Vein endothelial cell (primary cell): ENCODE measurements at places on chromosomes 6 and 20. TPM values are rescaled to one million over a fixed set of nuclear protein-coding genes. Genes with fewer than 3 reads are reported as not detected.

Gene CPXM1
- 0.19 and 0.33 TPM in 2 replicates for total RNA-seq

Gene SLC26A8
- 0.38 TPM in 1 of 2 replicates, not detected in the other for total RNA-seq

Gene CALHM4
- total RNA-seq = 0.33 and 0.38 TPM in 2 replicates

Gene MLIP
- 10.1 and 18.7 TPM in 2 replicates for total RNA-seq

Gene FAXC
- total RNA-seq = 0.19 and 0.65 TPM in 2 replicates

Gene TMEM170B
- 2.3 and 4.5 TPM in 2 replicates for total RNA-seq

Gene TSPO2
- total RNA-seq = not detected in 2 replicates

Gene TGM6
- not detected in 2 replicates for total RNA-seq

Gene ZC3H12D
- total RNA-seq = under 0.01 TPM in 1 of 2 replicates, not detected in the other

Gene ATXN1
- 22.2 and 31.4 TPM in 2 replicates for total RNA-seq

Gene SLC2A10
- 7.5 and 8.8 TPM in 2 replicates for total RNA-seq

Gene HSP90AB1
- 1,245 and 1,641 TPM in 2 replicates for total RNA-seq

Gene RIMS1
- 3.2 and 12.7 TPM in 2 replicates for total RNA-seq

Gene KIF25
- total RNA-seq = not detected in 2 replicates

Gene LY86
- not detected in 2 replicates for total RNA-seq

Gene ROMO1
- 150 and 171 TPM in 2 replicates for total RNA-seq

Gene EFCAB8
- under 0.01 TPM in 2 replicates for total RNA-seq

Gene MOG
- total RNA-seq = not detected in 2 replicates

Gene PRRT1
- not detected in 2 replicates for total RNA-seq

Gene PROCR
- 243 and 351 TPM in 2 replicates for total RNA-seq

Gene SPDEF
- not detected in 2 replicates for total RNA-seq

Gene FAM50B
- total RNA-seq = 3.5 and 5.6 TPM in 2 replicates

Gene WFDC2
- total RNA-seq = not detected in 2 replicates

Gene HLA-DRB5
- total RNA-seq = 0.33 TPM in 1 of 2 replicates, not detected in the other

Gene MCM8
- 5.9 and 9.2 TPM in 2 replicates for total RNA-seq

Gene MYH7B
- not detected in 2 replicates for total RNA-seq

Gene FHL5
- total RNA-seq = not detected in 2 replicates

Gene LGSN
- not detected in 2 replicates for total RNA-seq

Gene PRDM1
- total RNA-seq = 2.9 and 7.7 TPM in 2 replicates

Gene NINL
- 10.5 and 15.7 TPM in 2 replicates for total RNA-seq

Gene WFDC5
- not detected in 2 replicates for total RNA-seq

Gene RAMACL
- 4.9 and 6.2 TPM in 2 replicates for total RNA-seq

Gene HAO1
- not detected in 2 replicates for total RNA-seq

Gene GATA5
- not detected in 2 replicates for total RNA-seq

Gene MUC22
- total RNA-seq = not detected in 2 replicates

Gene CDK5RAP1
- 19.9 TPM in 2 replicates for total RNA-seq

Gene TAGAP
- total RNA-seq = not detected in 2 replicates

Gene COL21A1
- 1.6 and 5.3 TPM in 2 replicates for total RNA-seq

Gene HLA-DRA
- not detected in 2 replicates for total RNA-seq

Gene AVP
- not detected in 2 replicates for total RNA-seq

Gene ZNF831
- not detected in 2 replicates for total RNA-seq

Gene LPA
- not detected in 2 replicates for total RNA-seq

Gene OR2H1
- not detected in 2 replicates for total RNA-seq

Gene CD83
- 0.33 and 1.7 TPM in 2 replicates for total RNA-seq

Gene SNAP25
- not detected in 2 replicates for total RNA-seq
